Progenitor cell of endocrine pancreas (in vitro differentiated cells): ENCODE measurements at places on chromosomes 6 and 20. TPM values are rescaled to one million over a fixed set of nuclear protein-coding genes. Genes with fewer than 3 reads are reported as not detected.

The SYNE1 gene
- 43.8 and 58.8 TPM in 2 replicates for total RNA-seq

The SRSF12 gene
- total RNA-seq: 20.0 and 22.2 TPM in 2 replicates

The EMILIN3 gene
- 0.96 and 1.3 TPM in 2 replicates for total RNA-seq

The CALHM6 gene
- total RNA-seq: 0.75 and 1.2 TPM in 2 replicates

- no peaks in the 10 kb centered on the region for H3K27me3 ChIP-seq
- DNase-seq: no peak
- H3K4me3 ChIP-seq: peak overlapping the region; percentile 31
- no peaks in the 10 kb centered on the region for H3K36me3 ChIP-seq
- H3K4me1 ChIP-seq: peaks cover 73% of the 10 kb centered on the region
These were observed 32.2 kb downstream of the CARMIL1 start for GRCh38 chr6:25311331-25311840.

DNA sequence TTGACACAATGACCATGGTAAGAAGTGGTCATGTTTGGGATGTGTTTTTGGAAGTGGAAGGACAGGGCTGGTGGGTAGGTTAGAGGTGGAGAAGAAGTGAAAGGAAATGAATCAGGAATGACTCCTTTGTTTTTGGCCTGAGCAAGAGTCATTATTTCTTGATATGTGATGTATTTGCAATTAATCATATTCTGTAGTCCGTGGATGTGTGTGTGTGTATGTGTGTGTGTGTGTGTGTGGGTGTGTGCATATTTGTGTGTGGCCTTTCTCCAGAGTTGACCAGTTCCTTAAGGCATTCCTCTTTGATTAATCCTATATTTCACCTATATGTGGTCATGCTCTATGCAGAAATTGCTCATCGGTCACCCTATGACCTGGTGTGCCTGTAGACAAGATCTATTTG, 130.7 kb downstream of the UTRN start:
- no peak for DNase-seq
- H3K27ac ChIP-seq: no peak overlapping the region
- peaks cover 6% of the 10 kb centered on the region for H3K36me3 ChIP-seq
- H3K27me3 ChIP-seq: no peaks in the 10 kb centered on the region
- H3K4me1 ChIP-seq: peaks cover 16% of the 10 kb centered on the region

- no peak overlapping the region for H3K4me3 ChIP-seq
- H3K36me3 ChIP-seq: no peaks in the 10 kb centered on the region
- no peaks in the 10 kb centered on the region for H3K4me1 ChIP-seq
- H3K27me3 ChIP-seq: no peaks in the 10 kb centered on the region
These were observed 604.6 kb upstream of the IMPG1 start for GRCh38 chr6:76677017-76677416.

DNA sequence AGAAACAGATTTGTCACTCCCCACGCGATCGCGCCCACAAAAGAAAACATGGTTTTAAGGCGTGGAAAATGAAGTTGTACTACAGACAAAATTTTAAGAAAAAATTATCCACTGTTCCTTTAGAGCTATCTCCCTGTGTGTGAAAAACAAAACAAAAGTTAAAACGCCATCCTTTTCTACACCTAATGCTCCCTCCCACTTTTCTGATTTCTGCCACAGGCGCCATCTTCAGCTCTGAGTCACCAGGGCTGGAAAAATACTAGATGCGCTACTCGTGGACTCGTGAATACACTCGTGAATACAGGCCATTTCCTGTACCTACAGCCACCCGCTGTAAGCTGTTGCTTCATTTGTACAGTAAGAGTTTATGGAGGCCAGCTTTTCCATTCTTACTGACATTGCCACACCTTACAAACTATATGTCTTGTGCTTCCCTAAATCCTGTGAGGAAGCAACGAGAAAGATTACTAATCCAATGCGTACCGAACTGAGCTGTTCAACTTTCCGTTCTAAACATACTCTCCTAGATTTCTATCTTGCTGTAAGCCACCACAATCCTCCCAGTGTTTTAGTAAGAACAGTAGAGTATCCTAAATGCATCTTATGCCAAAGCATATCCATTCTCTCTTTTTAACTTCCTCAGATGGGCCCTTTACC, 773 bp upstream of the AHI1 start:
- H3K27ac ChIP-seq: no peak overlapping the region
- peaks cover 12% of the 10 kb centered on the region for H3K4me1 ChIP-seq
- H3K27me3 ChIP-seq: no peaks in the 10 kb centered on the region
- no peaks in the 10 kb centered on the region for H3K36me3 ChIP-seq
- DNase-seq: peak; percentile 18
- no peak overlapping the region for H3K4me3 ChIP-seq

- no peak overlapping the region for H3K27ac ChIP-seq
- H3K4me3 ChIP-seq: no peak overlapping the region
- no peaks in the 10 kb centered on the region for H3K4me1 ChIP-seq
- H3K27me3 ChIP-seq: no peaks in the 10 kb centered on the region
- DNase-seq: no peak
These were observed 202.8 kb downstream of the WDR27 start for GRCh38 chr6:169498916-169499513.

- H3K36me3 ChIP-seq: peaks cover 39% of the 10 kb centered on the region
- DNase-seq: no peak
- H3K4me1 ChIP-seq: no peaks in the 10 kb centered on the region
- H3K4me3 ChIP-seq: no peak overlapping the region
- no peak overlapping the region for H3K27ac ChIP-seq
These were observed 376.8 kb upstream of the RUNX2 start for GRCh38 chr6:44951253-44951747.

DNA sequence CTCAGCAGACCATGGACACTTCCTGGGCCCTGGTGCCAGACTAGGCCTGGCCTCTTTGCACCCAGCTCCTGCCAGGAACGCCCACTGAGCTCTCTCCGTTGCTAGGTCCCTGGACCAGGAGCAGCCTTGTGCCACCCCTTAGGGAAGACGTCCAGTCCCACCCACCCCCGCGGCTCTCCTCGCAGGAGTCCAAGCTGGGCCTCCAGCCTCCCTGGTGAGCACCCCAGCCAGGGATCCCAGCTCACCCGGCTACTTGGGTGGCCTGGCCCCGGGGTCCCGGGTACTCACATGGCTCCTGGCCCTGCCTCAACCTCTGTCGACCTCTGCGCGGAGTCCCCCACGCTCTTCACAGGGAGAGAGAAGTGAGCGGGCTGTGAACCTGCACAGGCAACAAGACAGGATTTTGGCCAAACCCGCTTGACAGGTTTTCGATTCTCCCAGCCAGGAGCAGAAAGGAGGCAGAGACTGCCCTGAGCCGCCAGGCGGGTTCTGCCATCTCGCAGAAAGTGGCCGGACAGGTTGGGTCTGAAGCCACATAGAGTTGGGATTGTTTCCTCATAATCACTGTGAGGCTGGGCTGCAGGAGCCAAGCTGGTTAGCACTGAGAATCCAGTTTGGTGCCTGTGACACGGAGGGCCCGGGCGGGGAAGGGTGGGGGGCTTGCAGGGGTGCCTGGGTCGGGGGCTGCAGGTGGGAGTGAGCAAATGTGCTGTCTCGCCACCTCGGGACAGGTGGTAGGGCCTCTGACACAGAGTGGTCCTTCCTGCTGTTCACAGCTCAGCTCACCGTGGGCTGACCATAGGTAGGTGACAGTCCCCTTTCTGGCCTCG, at the start of gene RBBP8NL:
Gene RBBP8NL (minus strand): TSS at position 368 of the 830 bp plus-strand sequence. CDS start 7,892 bp downstream, outside the sequence.
- peak within 1 kb of the TSS; percentile 72 for H3K4me3 ChIP-seq
- DNase-seq: peak; percentile 95
- H3K27me3 ChIP-seq: peaks cover 2% of the 10 kb centered on the region
- no peaks in the 10 kb centered on the region for H3K36me3 ChIP-seq
- peaks cover 43% of the 10 kb centered on the region for H3K4me1 ChIP-seq

GRCh38 chr6:17705428-17705777, 1.3 kb downstream of the NUP153 start:
- no peaks in the 10 kb centered on the region for H3K36me3 ChIP-seq
- H3K27me3 ChIP-seq: no peaks in the 10 kb centered on the region
- peaks cover 7% of the 10 kb centered on the region for H3K4me1 ChIP-seq
- no peak for DNase-seq
- peak overlapping the region; percentile 82 for H3K4me3 ChIP-seq

DNA sequence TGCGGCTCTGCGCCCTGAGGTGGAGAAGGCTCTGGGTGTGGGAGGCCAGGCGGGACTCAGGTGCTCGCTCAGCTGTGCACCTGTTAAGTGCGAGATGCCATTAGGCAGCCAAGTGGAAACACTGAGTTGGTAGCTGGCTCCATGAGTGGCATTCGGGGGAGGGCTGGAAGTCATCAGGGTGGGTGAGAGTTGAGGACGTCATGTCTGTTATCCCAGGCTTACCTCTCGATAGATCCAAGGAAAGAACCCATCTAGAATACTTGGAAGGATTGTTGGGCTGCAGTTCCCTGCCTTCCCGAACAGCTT, 41.3 kb downstream of the TAF8 start:
- no peaks in the 10 kb centered on the region for H3K36me3 ChIP-seq
- H3K4me1 ChIP-seq: peaks cover 1% of the 10 kb centered on the region
- no peak overlapping the region for H3K27ac ChIP-seq
- H3K27me3 ChIP-seq: peaks cover 19% of the 10 kb centered on the region
- DNase-seq: no peak

DNA sequence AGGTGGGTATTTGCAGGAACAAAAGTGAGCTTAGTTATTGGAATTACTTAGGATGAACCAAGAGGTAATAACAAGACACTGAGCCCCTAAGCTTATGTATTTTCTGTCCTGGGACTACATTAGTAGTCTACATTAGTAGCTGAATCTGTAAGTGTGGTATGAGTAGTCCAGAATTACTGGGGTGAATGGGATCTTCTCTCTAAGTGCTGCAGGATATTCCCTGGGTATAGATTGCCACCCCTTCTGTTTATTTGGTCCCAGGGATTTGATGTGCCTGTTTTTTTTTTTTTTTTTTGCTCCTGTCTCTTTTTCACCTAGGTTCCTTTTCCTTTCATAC, 5.9 kb downstream of the CD2AP start:
- no peak for DNase-seq
- peaks cover 41% of the 10 kb centered on the region for H3K4me1 ChIP-seq
- H3K4me3 ChIP-seq: no peak overlapping the region

- H3K4me3 ChIP-seq: no peak overlapping the region
- H3K4me1 ChIP-seq: no peaks in the 10 kb centered on the region
- H3K27ac ChIP-seq: no peak overlapping the region
- H3K27me3 ChIP-seq: no peaks in the 10 kb centered on the region
- H3K36me3 ChIP-seq: no peaks in the 10 kb centered on the region
These were observed 160.6 kb downstream of the HIVEP2 start for GRCh38 chr6:142784344-142784743.

GRCh38 chr6:133951881-133952814, 876 bp upstream of the TBPL1 start:
- DNase-seq: peak; percentile 42
- H3K4me1 ChIP-seq: peaks cover 32% of the 10 kb centered on the region
- no peaks in the 10 kb centered on the region for H3K36me3 ChIP-seq
- H3K27me3 ChIP-seq: peaks cover 13% of the 10 kb centered on the region
- H3K27ac ChIP-seq: peak overlapping the region; percentile 96
- H3K4me3 ChIP-seq: peak overlapping the region; percentile 96

DNA sequence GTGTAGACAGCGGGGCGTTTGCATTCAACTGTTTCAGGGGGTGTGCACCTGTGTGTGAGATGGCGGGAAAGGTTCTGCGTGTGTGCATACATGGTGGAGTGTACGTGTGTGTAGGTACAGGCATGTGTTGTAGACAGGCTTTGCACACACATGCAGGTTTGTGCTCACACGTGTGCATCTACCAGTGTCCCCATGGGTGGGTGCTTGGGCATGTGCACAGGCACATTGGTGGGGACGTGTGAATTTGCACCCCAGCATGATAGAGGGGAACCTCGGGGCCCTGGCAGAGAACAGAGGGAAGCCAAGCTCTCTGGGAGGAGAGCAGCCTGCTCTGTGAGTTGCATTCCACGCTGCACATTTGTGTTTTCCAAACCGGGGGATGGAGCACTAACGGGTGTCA, 250.2 kb downstream of the PREX1 start:
- H3K27ac ChIP-seq: no peak overlapping the region
- no peaks in the 10 kb centered on the region for H3K36me3 ChIP-seq
- peaks cover 9% of the 10 kb centered on the region for H3K4me1 ChIP-seq
- no peak for DNase-seq

- H3K4me1 ChIP-seq: peaks cover 11% of the 10 kb centered on the region
- no peaks in the 10 kb centered on the region for H3K27me3 ChIP-seq
- H3K4me3 ChIP-seq: peak overlapping the region; percentile 82
- peaks cover 13% of the 10 kb centered on the region for H3K36me3 ChIP-seq
- DNase-seq: peak; percentile 44
These were observed 611 bp upstream of the RAB22A start for GRCh38 chr20:58308680-58309527.

DNA sequence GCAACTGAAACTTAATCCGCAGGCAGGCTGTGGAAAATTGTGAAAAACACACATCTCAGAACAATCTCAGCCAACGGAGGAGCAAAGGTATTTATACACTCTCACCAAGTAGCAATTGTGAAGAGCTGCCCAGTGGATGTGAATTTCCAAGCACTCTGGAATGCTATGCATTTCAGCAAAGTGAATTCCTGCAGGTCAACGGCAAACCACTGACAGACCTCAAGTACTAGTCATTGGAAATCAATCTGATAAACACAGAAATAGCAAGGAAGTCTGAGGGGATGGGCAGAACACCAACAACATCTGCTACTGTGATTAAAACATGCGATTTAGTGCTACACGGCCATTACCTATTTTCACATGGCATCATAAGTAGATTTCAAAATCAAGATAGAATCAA, 429.1 kb downstream of the HTR1B start:
- no peaks in the 10 kb centered on the region for H3K27me3 ChIP-seq
- H3K4me1 ChIP-seq: peaks cover 7% of the 10 kb centered on the region
- no peak overlapping the region for H3K4me3 ChIP-seq
- no peak for DNase-seq
- H3K36me3 ChIP-seq: peaks cover 2% of the 10 kb centered on the region
